ENCODE measurements at places on chromosomes 5 and 9.

GRCh38 chr9:135036861-135037465, 50.5 kb upstream of the OLFM1 start:
- no peak for DNase-seq

- no peak for DNase-seq
Observed at GRCh38 chr9:70485273-70485858, 70.9 kb upstream of the KLF9 start.

DNA sequence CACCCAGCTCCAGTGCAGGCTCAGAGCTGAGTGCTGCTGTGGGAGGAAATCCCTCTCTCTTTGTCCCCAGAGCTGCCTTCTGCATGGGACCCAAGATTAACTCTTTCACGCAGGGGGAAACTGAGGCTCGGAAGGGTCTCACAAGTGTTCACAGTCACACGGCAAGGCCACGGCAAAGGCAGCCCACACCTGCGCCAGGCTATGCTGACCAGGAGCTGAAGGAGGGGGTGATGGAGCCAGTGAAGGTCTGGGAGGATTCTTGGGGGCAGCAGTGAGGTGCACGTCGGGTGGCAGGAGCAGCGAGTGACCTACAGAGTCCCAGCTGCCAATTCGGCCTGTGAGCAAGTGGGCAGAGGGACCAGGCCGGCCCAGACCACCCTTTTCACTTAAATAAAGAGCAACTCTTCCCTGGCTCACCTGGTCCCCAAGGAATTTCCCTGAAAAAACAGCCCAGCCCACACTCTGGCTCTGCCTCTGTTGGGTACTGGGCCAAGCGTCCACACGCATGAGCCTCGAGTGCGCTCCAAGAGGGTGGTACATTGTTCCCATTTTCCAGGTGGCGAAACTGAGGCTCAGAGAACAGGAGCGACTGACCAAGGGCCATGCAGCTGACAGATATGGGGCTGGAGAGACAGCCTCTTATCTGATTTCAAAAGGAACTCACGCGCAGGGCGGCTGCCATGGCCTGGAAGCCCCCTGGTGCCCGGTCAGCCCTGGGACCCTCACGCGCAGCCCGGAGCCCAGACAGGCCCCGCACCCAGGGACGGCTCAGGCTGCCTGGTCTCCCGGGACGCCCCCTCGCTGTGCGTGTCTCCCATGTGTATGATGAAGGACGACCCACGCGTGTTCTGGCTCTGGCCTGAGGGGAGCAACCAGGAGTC, 28.2 kb downstream of the SARDH start:
- DNase-seq: no peak

DNA sequence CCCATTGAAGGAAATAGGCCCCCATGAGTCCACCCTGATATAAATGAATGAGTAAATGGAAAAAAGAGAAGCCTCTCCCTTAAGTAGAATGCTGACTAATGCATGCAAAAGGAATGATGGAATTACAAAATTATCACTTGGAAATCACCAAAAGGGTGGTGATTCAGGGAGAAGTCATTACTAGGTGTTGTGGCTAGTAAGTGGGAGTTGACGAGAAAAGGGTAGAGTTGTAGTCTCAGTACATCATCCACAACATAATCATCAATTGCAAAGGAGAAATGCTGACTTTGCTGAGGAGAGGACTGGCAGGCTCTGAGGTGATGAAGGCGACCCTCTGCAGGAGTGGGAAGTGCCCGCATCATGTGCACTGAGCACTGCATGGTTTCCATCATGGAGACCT, 201.5 kb upstream of the S1PR3 start:
- no peak for DNase-seq

GRCh38 chr9:96073531-96074480, 198.3 kb downstream of the ERCC6L2 start:
- DNase-seq: no peak

DNA sequence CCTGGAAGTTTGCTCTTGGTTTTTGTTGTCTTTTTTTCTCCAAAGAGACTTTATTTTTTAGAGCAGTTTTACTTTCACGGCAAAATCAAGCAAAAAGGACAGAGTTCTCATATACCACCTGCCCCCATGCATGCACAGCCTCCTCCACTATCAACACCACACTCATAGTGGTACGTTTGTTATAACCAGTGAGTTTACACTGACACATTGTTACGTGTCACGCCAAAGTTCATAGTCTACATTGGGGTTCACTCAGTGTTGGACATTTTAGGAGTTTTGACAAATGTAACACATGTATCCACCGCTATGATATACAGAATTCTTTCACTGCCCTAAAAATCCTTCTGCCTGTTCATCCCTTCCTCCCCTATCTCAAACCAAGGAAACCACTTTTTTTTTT, 7.5 kb upstream of the ICE1 start:
- DNase-seq: no peak

- no peak for DNase-seq
Observed at GRCh38 chr9:4223312-4223833, 76.5 kb downstream of the GLIS3 start.

DNA sequence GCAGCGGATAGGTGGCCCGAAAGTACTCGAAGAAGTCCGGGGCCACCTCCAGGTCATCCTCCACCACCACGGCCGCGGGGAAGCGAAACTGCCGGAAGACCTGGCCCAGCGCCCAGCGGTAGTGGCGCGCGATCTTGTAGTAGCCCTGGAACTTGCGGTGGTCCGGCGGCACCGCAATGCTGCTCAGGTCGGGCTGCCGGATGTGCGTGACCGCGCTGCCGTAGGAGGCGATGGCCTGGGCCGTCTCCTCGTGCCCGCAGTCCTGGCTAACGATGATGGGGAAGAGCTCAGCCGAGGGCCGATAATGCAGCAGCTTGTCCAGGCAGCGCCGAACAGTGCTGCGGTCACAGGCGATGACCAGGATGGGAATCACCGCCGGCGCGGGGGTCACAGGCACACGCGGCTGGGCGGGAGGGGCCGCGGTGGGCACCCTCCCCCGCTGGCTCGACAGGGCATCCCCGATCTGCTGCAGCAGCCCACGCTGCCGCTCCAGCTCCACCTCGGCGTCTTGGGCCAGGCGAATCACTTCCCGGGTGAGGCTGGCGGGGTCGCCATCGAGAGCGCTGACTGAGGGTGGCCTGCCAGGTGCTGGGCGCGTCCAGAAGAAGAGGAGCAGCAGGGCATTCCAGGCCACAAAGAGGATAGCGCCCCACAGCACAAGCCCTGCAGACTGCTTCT, 10.2 kb downstream of the MGAT1 start:
- no peak for DNase-seq

GRCh38 chr5:126171916-126172315, 251.3 kb upstream of the GRAMD2B start:
- no peak for DNase-seq

DNA sequence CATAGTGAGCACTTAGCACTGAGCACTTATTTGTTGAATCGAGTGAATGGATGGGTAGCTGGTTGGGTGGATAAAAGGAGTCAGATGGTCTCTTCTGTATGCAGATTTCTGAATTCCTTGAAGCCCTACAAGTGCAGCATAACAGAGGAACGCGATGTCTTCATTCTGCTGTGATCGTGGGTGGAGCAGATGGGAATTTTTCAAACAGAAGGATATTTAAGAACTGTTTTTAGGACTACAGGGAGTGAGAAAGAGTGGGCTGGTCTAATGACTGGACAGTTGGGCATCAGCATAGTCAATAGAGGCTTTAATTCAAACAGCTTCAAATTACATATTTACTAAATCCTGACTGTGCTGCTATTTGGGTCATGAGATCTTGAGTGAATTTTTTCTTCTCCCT, 253.2 kb downstream of the CEMIP2 start:
- no peak for DNase-seq

GRCh38 chr9:107261106-107261505, 22.0 kb upstream of the RAD23B start:
- no peak for DNase-seq

GRCh38 chr5:85671223-85671970, 946.3 kb upstream of the COX7C start:
- DNase-seq: no peak

GRCh38 chr9:15344191-15344590, 37.2 kb upstream of the TTC39B start:
- DNase-seq: no peak

GRCh38 chr5:1746371-1747078, 53.1 kb downstream of the MRPL36 start:
- DNase-seq: no peak
